Activated naive CD8-positive, alpha-beta T cell treated with anti-CD3 and anti-CD28 coated beads, Interleukin-2, amount 10 ng/mL, durations not matched to agents 7 days and 5 days (primary cell): ENCODE measurements at places on chromosomes 7 and 10.

DNA sequence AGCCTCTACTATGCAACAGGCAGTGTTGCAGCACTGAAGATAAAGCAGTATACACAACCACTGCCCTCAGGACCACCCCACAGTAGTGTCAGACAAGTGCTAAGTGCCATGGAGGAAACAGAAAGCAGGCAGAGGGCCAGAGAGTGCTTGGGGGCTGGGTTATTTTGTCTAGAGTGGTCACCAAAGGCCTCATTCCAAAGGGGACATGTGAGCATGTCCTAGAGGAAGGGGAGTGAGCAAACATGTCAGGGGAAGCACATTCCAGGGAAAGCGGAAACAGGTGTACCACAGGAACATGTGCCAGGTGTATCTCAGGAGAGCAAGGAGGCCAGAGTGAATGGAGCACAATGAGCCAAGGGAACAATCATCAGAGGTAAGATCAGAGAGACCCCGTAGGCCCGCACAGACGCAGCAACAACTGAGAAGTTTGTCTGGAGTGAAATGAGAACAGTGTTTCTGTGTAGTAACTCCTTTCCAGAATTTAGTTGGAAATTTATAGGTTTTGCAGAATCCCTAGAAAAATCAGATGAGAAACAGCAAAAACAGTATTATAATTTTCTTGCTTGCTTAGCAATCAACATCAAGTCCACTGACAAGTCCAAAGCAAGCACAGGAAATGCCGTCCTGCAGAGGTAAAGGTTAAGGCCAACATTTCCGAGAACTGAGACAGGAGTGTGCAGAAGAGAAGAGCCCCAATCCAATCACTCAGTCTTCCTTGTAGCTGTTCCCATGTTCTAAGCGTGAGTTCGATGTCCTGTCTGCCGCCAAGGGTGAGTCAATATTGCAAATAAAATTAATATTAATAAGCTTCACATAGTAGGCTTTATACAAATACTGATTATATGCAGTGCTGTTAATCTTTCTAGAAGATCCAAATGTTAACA is 67.3 kb downstream of the SGMS1 start:
- peaks cover 2% of the 10 kb centered on the region for H3K27me3 ChIP-seq
- no peak overlapping the region for H3K27ac ChIP-seq
- H3K36me3 ChIP-seq: no peaks in the 10 kb centered on the region
- H3K4me3 ChIP-seq: no peak overlapping the region
- DNase-seq: no peak

DNA sequence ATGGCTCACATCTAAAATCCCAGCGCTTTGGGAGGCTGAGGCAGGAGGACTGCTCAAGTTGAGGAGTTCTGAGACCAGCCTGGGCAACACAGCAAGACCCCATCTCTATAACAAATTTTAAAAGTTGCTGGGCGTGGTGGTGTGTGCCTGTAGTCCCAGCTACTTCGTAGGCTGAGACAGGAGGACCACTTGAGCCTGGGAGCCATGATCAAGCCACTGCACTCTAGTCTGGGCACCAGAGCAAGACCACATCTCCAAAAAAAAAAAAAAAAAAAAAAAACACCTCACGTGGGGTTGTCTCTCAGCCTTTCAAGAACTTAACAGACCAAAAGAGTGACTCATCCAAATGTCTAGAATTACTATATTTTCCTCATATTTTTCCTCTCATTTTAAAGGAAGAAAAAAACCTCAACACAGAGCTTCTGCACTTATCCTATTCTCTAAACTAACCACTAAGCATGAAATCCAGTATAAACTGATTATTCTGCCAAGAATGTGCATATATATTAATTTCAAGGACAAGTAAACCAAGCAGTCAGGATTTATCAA is 46.3 kb downstream of the CUL2 start:
- H3K27ac ChIP-seq: no peak overlapping the region
- peaks cover 19% of the 10 kb centered on the region for H3K36me3 ChIP-seq
- H3K4me1 ChIP-seq: no peaks in the 10 kb centered on the region
- H3K4me3 ChIP-seq: no peak overlapping the region
- DNase-seq: no peak

GRCh38 chr7:128699196-128699712 is 27.2 kb downstream of the GARIN1A start:
- no peaks in the 10 kb centered on the region for H3K36me3 ChIP-seq
- H3K27me3 ChIP-seq: peaks cover 64% of the 10 kb centered on the region
- H3K4me1 ChIP-seq: peaks cover 14% of the 10 kb centered on the region
- no peak overlapping the region for H3K27ac ChIP-seq
- DNase-seq: no peak

DNA sequence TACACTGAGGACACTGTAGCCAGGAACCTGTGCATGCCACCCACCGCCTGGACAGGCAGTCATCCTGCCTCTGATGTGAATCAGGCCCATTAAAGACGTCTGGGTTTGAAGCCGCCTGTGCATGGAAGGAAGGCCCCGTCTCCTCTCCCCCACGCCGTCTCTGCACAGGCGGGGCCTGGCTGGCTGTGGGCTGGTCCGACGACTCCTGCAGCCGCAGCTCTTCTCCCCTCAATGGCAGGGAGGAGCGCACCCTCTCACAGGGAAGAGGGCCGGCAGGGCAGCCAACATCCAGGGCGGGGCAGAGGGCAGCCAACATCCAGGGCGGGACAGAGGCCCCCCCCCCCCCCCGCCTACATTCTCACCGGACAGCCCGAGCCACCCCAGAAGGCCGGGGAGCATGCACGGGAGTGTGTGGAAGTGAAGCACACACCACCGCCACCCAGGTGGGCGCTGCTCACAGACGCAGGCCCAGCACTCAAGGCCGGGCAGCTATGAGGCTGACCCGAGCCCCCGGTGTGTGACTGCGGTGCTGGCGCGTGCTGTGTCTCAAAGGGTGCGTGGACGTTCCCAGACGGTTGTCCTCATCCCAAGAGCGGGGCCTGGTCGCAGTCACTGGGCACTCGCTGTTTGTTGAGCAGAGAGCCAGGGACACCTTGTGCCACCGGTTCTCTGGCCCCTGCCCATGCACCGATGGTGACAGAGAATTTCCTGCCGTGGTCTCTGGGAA is 19.1 kb downstream of the DPYSL4 start:
- H3K36me3 ChIP-seq: no peaks in the 10 kb centered on the region
- no peaks in the 10 kb centered on the region for H3K4me1 ChIP-seq
- DNase-seq: no peak
- H3K27ac ChIP-seq: no peak overlapping the region
- no peaks in the 10 kb centered on the region for H3K27me3 ChIP-seq

DNA sequence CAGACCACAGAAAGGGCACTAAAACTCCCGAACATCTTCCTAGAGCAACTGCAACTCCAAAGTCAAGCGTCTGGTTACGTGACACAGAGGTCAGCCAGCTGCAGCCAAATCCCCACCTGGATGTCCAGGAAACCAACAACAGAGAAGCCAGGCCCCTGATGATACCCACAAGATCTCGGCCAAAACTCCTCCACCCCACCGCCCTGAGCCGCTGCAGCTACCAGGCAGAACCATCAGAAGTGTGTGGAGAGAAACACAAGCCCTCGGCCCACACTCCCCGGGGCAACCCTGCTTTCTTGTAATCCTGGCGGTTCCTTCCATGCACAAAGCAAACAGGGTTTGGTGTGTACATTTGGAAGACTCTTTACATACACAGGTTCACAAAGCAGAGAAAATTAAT is 8.7 kb downstream of the CHST15 start:
- H3K27ac ChIP-seq: no peak overlapping the region
- no peaks in the 10 kb centered on the region for H3K4me1 ChIP-seq
- DNase-seq: no peak
- H3K36me3 ChIP-seq: no peaks in the 10 kb centered on the region
- peaks cover 9% of the 10 kb centered on the region for H3K27me3 ChIP-seq
- H3K4me3 ChIP-seq: no peak overlapping the region

- H3K27ac ChIP-seq: peak overlapping the region; percentile 2
- peaks cover 15% of the 10 kb centered on the region for H3K4me1 ChIP-seq
- peaks cover 4% of the 10 kb centered on the region for H3K27me3 ChIP-seq
- no peak for DNase-seq
Measured at GRCh38 chr7:134315679-134316538, 821 bp downstream of the SLC35B4 start.

DNA sequence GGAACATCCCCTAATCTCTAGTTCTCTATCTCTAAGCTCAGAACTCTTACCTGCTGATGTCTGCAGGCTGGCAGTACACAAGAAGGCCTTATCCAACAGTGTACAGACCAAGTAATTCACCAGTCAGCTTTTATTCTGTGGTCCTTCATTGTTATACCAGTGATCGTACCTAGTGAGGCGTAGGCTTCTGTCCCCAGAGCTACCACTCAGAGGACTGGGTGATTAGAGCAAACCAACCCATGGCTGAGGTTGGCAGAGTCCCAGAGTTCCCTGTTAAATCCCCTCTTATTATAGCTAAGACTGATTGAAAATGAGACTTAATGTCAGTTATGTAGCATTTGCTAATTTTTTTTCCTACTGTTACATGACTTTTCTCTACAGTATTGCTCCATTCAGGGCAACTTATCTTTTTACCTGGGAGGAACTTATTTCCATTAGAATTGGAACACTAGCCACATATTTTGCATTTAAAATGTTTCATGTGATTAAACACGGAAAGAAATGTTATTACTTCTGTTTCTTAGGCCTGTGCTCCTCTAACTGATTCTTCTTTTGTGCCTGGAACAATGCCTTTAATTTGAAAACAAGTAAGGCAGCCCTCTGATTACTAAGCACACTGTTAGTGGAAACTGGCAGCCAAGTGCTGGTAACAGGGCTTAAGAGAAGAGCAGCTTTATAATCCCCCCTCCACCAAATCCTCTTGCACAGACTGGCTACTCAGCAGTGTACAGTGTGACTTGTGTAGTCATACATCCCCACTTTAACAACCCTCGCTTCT is 127.2 kb downstream of the LRRC4 start:
- peaks cover 35% of the 10 kb centered on the region for H3K4me1 ChIP-seq
- no peak overlapping the region for H3K4me3 ChIP-seq
- no peak overlapping the region for H3K27ac ChIP-seq
- H3K36me3 ChIP-seq: peaks cover 21% of the 10 kb centered on the region

DNA sequence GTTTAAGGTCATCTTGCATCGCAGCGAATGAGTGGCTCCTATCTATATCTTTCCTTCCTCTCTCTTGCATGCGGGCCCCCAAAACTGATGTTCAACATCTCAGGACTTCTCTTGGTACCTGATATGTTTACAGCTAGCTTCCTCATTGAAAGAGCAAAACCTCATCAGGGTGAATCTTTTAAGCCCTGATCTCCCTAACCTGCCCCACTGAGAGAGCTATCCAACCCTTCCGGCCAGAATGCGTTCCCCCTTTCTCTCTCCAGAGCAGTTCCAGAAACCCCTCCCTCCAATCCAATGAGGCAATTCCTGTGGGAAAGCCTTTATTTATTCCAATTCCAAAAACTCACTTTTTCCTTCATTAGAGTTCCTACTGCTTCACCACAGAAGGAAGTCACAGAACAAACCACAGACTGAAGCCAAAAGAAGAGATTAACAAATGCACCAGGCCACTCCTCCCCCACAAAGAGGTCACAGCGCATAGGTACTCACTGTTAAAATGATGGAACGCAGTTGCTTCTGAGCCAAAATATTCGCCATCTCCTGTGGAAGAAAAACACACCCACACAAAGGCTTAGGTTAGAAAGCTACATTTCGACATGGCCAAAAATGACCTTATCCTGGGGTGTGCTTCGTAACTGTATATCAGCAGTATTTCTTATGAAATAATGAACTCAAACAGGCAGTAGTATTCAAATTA is 232.4 kb downstream of the ELMO1 start:
- H3K4me3 ChIP-seq: no peak overlapping the region
- no peak for DNase-seq
- H3K4me1 ChIP-seq: peaks cover 4% of the 10 kb centered on the region
- H3K36me3 ChIP-seq: peaks cover 16% of the 10 kb centered on the region
- no peak overlapping the region for H3K27ac ChIP-seq

DNA sequence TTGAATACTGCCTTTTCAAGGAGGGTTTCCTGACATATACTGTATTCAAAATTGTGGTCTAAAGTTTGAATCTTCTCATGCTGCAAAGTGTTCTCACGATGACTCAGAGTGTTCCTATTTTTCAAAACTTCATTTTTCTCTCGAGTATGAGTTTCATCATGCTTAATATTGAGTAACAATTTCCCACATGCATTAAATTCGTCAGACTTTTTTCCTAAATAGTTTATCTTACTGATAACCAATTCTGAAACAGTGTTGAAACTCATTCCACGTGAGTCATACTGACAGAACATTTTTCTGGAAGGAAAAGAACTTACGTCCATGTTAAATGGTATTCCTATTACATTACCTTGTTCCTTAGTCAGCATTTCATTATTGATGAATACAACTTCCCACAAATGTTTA is 44.1 kb downstream of the ZNF33B start:
- H3K27ac ChIP-seq: no peak overlapping the region
- H3K4me1 ChIP-seq: no peaks in the 10 kb centered on the region
- no peak overlapping the region for H3K4me3 ChIP-seq

- H3K4me1 ChIP-seq: peaks cover 14% of the 10 kb centered on the region
- no peak for DNase-seq
- H3K27ac ChIP-seq: no peak overlapping the region
- no peaks in the 10 kb centered on the region for H3K27me3 ChIP-seq
Measured at GRCh38 chr10:27569946-27570345, 65.8 kb downstream of the RAB18 start.

- no peak overlapping the region for H3K27ac ChIP-seq
- H3K27me3 ChIP-seq: no peaks in the 10 kb centered on the region
- H3K36me3 ChIP-seq: no peaks in the 10 kb centered on the region
- no peak overlapping the region for H3K4me3 ChIP-seq
- no peaks in the 10 kb centered on the region for H3K4me1 ChIP-seq
- DNase-seq: no peak
Measured at GRCh38 chr7:69912141-69912540, 313.9 kb downstream of the AUTS2 start.

DNA sequence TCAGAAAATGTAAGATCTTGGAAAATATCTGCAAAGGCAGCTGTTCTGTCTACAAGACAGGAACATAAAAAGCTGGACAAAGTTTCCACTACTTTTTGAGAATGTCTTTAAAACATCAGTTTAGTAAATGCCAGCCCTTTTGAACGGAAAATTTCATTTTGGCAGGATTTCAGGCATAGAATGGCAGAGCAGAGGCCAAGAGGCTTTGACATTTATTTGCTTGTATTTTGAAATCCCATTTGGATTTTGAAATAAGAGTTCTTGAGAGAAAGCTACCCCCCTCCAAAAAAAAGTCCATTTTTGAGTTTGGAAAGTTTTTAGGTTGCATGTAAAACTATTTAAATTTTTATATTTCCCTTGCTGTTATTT is 3.1 kb upstream of the ETV1 start:
- H3K4me1 ChIP-seq: no peaks in the 10 kb centered on the region
- no peaks in the 10 kb centered on the region for H3K36me3 ChIP-seq
- no peak overlapping the region for H3K4me3 ChIP-seq
- DNase-seq: no peak
- H3K27ac ChIP-seq: no peak overlapping the region

GRCh38 chr7:19020062-19020461 is 97.4 kb downstream of the TWIST1 start:
- H3K27me3 ChIP-seq: no peaks in the 10 kb centered on the region
- no peak overlapping the region for H3K4me3 ChIP-seq
- no peak overlapping the region for H3K27ac ChIP-seq
- DNase-seq: no peak
- H3K36me3 ChIP-seq: no peaks in the 10 kb centered on the region
- H3K4me1 ChIP-seq: no peaks in the 10 kb centered on the region
